Stimulated activated CD4-positive, alpha-beta T cell treated with anti-CD3 and anti-CD28 coated beads, TNF-alpha, amount 100 ng/mL, for 1 hour (primary cell): ENCODE measurements at places on chromosomes 2 and 18.

GRCh38 chr2:41410011-41410410 lies 637.8 kb upstream of the PKDCC start:
- no peak for DNase-seq

DNA sequence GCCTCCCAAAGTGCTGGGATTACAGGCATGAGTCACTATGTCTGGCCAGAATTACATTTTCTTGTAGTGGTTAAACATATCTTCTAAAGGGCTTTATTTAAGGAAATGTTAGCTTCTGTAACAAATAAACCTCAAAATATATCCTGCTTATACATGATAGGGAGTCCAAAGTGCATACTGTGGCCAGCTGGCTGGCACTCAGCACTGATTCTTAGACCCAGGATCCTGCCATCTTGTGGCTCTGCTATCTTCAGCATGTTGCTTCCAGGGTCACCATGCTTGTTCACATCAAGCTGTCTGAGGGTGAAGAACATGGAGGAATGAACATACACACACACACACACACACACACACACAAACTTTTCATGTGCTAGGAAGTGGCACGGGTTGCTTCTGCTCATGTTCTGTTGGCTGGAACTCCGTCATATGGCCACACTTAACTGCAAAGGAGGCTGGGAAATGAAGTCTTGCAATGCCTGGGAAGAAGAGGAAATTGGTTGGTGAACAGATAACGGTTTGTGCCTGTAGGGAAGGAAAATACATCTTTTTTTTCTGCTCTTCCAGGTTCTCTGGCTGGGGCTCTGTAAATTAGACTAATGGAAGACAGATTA lies 40.0 kb downstream of the NPPC start:
- no peak for DNase-seq

DNA sequence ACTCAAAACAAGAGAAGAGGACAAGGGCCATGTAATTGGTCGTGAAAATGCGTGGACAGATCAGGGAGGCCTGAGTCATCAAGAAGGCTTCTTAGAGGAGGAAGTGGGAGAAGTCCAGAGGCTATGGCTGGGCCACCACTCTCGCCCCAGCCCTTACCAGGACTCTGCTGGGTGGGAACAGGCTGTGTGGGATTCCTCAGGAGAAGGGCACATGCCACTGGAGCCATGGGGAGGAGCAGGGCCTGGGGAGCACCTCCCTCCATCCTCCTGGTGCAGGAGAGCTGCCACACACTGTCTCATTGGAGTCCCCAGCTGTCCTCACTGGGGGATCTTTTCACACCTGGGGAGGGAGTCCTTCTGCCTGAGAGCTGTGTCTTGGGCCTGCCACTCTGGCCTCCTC lies 9.4 kb upstream of the RALB start:
- DNase-seq, result no peak

GRCh38 chr2:50018921-50019320 lies 864.6 kb upstream of the FSHR start:
- no peak for DNase-seq

GRCh38 chr2:163185160-163185559 lies 346.6 kb upstream of the KCNH7 start:
- DNase-seq, result no peak

- DNase-seq, result no peak
Observed at GRCh38 chr2:68448671-68449653, 18.1 kb downstream of the FBXO48 start.
